ENCODE measurements at places on chromosomes 16 and 17. TPM values are rescaled to one million over a fixed set of nuclear protein-coding genes. Genes with fewer than 3 reads are reported as not detected.
A peak's percentile ranks its signal among the peaks of the same experiment; 100 is the strongest.

TNK1 gene
- 4.9 TPM for total RNA-seq

DNA sequence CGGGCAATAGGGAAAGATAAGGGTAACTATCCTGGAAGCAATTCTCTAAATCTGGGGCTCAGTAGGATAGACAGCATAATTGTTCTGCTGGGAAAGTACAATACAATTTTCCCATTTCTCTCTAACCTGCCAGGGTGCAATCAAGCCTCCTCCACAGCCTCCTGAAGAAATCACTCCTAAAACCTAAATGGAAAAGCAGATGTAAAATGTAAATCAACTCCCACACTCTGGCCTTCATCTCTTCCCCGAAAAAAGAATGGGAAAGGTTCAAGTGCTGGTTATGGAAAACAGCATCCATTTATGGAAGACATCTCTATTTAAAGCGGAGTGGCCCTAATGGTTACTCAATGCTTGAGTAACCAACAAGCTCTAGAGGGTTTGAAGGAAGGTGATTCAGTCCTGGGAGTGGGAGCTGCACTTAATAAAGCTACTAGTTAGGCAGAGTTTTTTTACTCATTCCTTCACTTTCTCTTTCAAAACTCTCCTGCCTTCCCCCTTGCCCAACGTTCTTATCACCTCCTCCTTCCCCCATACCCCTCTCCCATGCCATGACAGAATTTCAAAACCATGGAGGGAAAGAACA is 5.1 kb downstream of the MMD start:
- peaks cover 41% of the 10 kb centered on the region for H3K36me3 ChIP-seq
- H3K27me3 ChIP-seq = no peaks in the 10 kb centered on the region
- no peak for DNase-seq

DNA sequence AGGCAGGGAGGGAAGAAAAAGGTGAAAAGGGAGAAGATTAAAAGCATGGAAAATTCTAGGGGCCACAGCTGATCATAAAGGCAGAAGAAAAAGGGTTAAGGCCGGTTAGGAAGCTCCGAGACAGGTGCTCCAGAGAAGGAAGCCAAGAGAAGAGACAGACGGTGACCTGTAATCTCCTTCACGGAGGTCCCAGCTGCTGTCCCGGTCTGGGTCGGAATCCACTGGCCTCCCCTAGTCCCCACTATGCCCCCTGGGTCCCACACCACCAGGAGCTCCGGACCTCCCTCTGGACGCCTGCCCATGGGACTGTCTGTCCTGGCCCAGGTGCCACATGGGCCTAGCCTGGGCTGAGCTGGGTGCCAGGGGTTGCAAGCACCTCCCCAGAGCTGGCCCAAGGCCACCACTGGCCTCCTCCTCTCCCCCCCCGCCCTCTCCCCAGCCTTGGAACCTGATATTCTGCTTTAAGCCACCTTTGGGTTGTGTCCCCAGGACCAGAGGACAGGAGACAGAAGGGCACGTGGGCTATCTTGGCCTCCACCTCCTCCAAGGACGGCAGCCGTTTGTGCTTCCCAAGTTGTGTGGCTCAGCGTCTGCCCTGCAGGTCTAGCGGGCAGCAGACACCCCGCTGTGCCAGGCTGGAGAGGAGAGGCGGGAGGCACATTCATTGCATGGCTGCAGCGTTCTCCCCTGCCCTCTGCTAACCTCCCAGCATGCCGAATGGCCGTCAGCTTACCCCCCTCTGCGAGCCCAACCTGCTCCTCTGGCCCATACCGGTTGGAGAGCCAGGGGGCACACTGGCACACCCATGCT is 102.4 kb downstream of the ENGASE start:
- H3K27ac ChIP-seq = no peak overlapping the region
- no peaks in the 10 kb centered on the region for H3K36me3 ChIP-seq
- DNase-seq = no peak
- no peak overlapping the region for H3K4me3 ChIP-seq
- H3K4me1 ChIP-seq = no peaks in the 10 kb centered on the region
- peaks cover 4% of the 10 kb centered on the region for H3K27me3 ChIP-seq

TP53TG3C gene
- not detected for total RNA-seq

- no peaks in the 10 kb centered on the region for H3K27me3 ChIP-seq
- DNase-seq = peak; percentile 60
- peaks cover 28% of the 10 kb centered on the region for H3K36me3 ChIP-seq
- peak within 1 kb of the TSS; percentile 97 for H3K4me3 ChIP-seq
- peaks cover 35% of the 10 kb centered on the region for H3K4me1 ChIP-seq
These were observed at the start of gene TMEM106A for GRCh38 chr17:43211480-43212402. Gene TMEM106A, plus strand, starts transcription at chr17:43211875. Its CDS starts 1,167 bp downstream, at chr17:43213042.

GCGR gene
- total RNA-seq = not detected

- no peak overlapping the region for H3K4me3 ChIP-seq
- no peaks in the 10 kb centered on the region for H3K27me3 ChIP-seq
- peak overlapping the region; percentile 65 for H3K27ac ChIP-seq
These were observed 73.3 kb downstream of the MSI2 start for GRCh38 chr17:57329380-57330214.

TCAP gene
- total RNA-seq = 1.4 TPM

MATCAP1 gene
- total RNA-seq = 48.2 TPM

PDK2 gene
- total RNA-seq = 16.9 TPM

DNA sequence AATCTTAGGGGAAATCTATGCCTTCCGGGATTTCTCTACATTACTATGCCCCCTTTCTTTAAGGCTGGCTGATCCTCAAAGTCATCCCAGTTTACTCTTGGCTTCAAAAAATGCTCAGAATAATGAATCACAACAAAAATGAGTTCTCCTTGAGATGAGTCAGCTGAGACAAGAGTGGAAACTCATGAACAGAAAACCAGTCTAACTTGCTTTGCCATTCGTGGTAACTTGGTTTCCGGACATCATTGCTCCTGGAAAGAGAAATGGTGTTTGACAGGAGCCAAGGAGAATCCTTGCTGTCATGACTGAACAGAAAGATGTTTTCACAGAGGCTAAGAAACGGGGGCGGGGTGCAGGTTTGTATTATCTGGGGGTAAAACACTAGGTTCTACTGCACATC is 435.6 kb upstream of the DYNLRB2 start:
- DNase-seq = no peak
- H3K4me1 ChIP-seq = no peaks in the 10 kb centered on the region
- no peaks in the 10 kb centered on the region for H3K36me3 ChIP-seq
- no peak overlapping the region for H3K27ac ChIP-seq

GRIN2A gene
- not detected for total RNA-seq

MT3 gene
- total RNA-seq = 1.9 TPM

- peaks cover 7% of the 10 kb centered on the region for H3K36me3 ChIP-seq
- H3K27ac ChIP-seq = no peak overlapping the region
- H3K27me3 ChIP-seq = no peaks in the 10 kb centered on the region
- H3K4me1 ChIP-seq = no peaks in the 10 kb centered on the region
- DNase-seq = no peak
- H3K4me3 ChIP-seq = no peak overlapping the region
These were observed 43.8 kb downstream of the VAC14 start for GRCh38 chr16:70757183-70757582.

DNA sequence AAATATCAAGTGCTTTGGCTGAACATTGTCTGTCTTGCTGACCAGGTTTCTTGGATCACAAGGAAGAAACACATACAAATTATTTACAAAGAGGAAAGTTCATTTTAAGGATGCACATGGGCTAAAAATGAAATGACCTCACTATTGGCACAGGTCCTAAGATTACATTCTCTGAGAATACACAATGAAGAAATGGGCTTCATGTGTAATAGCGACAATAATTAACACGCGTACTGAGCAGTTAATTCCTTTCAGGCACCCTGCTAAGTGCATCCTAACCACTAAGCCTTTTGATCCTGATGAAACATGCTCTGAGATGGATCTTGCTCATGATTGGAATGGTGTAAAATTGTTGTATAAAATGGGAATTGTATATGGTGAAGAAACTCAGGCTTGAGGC is 429.0 kb downstream of the HS3ST4 start:
- no peaks in the 10 kb centered on the region for H3K36me3 ChIP-seq
- no peak overlapping the region for H3K4me3 ChIP-seq
- H3K27ac ChIP-seq = no peak overlapping the region
- H3K4me1 ChIP-seq = no peaks in the 10 kb centered on the region

GRCh38 chr17:7782240-7782639 is 51.8 kb upstream of the KDM6B start:
- H3K4me3 ChIP-seq = no peak overlapping the region
- H3K36me3 ChIP-seq = no peaks in the 10 kb centered on the region
- H3K4me1 ChIP-seq = no peaks in the 10 kb centered on the region
- DNase-seq = no peak
- peaks cover 12% of the 10 kb centered on the region for H3K27me3 ChIP-seq

DNA sequence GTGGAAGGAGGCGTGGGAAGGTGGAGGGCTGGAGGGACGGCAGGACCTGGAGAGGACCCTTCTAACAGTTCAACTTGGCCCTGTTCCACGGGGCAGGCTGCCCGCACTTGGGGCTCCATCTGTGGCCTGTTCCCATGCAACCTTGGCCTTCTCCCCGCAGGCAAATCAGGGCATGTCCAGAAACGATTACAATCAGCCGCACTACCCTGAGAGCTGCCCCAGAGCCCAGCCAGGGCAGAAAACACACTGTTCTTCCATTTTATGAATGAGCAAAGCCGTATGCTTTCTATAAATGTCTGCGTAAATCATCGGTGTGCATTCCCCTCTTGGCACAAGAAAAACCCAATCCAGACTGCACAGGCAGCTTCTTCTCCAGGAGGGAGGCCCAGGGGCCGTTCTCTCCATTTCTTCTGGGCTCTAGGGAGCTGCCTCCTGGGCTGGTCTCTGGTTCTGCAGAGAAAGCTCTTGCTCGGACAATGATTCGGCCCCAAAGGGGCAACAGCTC is 228.7 kb downstream of the SOX9 start:
- H3K4me3 ChIP-seq = no peak overlapping the region
- H3K27me3 ChIP-seq = no peaks in the 10 kb centered on the region
- no peaks in the 10 kb centered on the region for H3K36me3 ChIP-seq
- DNase-seq = no peak
- H3K4me1 ChIP-seq = no peaks in the 10 kb centered on the region
- no peak overlapping the region for H3K27ac ChIP-seq

DNA sequence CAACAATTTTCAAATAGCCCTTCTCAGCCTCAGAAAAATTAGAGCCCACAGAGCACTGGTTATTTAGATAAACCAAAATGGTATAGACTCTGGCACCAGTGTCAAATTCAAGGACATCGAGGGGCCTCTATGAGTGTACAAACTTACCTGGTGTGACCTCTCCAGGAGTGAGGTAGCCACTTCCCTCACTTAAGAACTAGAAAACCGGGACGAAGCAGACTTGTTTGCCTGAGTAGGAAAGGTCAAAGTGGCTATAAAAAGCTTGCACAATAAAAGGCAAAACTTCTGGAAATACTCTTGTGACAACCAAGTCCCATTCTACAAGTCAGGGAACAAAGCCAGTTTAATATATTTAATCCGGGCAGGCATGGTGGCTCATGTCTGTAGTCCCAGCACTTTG is 39.2 kb upstream of the PRSS54 start:
- no peak overlapping the region for H3K27ac ChIP-seq
- no peaks in the 10 kb centered on the region for H3K27me3 ChIP-seq
- H3K4me3 ChIP-seq = no peak overlapping the region

DNA sequence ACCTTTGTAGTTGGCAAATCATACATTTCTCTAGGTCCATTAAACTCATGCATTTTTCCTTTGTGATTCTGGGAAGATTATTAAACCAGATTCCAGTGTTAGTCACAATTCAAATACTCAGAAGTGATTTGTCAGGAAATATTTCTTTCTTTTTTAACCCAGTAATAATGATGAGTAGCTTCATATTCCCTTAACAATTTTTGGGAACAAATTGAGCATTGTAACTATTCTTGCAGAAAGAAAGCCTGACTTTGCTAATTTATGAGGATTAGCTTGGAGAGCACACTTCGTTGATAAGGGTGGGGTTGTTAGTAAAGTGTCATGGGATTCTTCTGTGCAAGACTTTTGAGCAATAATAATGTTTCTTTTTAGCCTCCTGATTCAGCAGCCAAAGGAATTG is 18.7 kb upstream of the KRT24 start:
- H3K27ac ChIP-seq = no peak overlapping the region
- H3K36me3 ChIP-seq = no peaks in the 10 kb centered on the region
- no peaks in the 10 kb centered on the region for H3K4me1 ChIP-seq
- H3K27me3 ChIP-seq = peaks cover 35% of the 10 kb centered on the region

- H3K27me3 ChIP-seq = no peaks in the 10 kb centered on the region
- no peak overlapping the region for H3K4me3 ChIP-seq
- H3K36me3 ChIP-seq = no peaks in the 10 kb centered on the region
- no peak overlapping the region for H3K27ac ChIP-seq
- no peaks in the 10 kb centered on the region for H3K4me1 ChIP-seq
These were observed 49.8 kb upstream of the ARHGAP44 start for GRCh38 chr17:12739500-12739899.

KRTAP9-4 gene
- total RNA-seq = not detected

GGT6 gene
- total RNA-seq = not detected

DNA sequence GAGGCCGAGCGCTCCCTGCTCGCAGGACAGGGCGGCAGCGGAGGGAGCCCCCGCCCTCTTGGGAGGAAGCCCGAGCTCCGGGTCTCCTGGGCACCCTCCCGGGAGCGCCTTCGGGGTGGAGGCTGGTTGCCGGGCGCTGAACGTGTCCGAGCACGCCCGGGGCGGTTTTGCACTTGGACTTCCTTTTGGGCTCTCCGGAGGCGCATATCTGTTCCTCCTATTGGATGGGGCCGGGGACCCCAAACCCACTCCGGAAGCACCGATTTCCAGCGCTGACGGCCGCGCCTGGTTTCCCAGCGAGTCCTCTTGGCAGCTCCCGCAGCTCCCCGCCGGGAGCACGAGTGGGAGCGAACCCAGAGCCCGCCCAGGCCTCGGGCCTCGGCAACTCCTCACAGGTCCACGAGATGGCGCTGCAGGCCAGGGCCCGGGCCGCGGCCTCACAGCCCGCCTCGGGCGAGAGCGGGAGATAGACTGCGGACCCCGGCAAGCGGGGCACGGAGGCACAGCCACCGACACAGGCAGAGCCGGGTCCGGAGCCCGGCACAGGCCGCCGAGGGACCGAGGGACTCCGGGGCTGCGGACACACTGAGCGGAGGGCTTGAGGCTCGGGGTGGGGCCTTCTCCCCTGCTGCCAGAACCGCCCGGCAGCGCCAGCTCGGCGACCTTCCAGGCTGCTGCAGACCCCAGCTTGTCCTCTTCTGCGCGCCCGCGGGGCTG is 12.7 kb downstream of the TBX2 start:
- no peaks in the 10 kb centered on the region for H3K36me3 ChIP-seq
- peak; percentile 69 for DNase-seq
- H3K27ac ChIP-seq = no peak overlapping the region
- H3K4me3 ChIP-seq = no peak overlapping the region
- H3K27me3 ChIP-seq = peaks cover 51% of the 10 kb centered on the region
- peaks cover 7% of the 10 kb centered on the region for H3K4me1 ChIP-seq

DNA sequence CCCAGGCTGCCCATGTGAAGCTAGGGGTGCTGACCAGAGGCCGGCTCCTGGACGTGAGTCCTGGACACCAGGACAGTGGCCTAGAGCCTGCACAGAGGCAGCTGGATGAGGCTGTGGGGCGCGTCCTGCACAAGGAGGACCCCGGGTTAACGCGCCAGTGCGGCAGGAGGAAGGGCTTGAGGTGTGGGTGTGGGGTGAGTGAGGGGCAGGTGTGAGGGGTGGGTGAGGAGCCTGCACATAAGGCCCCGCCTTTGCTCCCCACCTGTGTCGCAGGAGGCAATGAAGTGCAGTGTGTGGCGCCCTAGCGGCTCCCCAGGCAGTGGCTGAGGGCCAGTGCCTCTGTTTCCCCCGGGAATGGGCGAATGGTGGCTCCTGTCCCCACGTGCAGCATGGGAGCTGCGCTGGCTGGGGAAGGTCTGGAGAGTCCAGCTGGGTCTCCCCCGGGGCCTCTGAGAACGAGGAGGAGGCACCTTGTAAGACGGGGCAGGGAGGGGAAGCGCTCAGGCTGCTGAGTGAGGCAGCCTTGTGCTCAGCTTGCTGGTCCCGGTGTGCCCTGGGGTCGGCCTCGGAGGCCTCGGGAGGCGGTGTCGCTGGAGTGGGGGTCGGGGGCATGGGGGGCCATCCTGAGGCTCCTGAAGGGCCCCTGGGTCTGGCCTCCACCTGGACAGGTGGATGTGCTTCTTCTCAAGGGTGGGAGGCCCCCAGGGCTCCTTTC is 3.2 kb downstream of the CD7 start:
- no peak for DNase-seq
- H3K4me1 ChIP-seq = peaks cover 5% of the 10 kb centered on the region
- H3K27me3 ChIP-seq = no peaks in the 10 kb centered on the region
- peak overlapping the region; percentile 97 for H3K4me3 ChIP-seq
- H3K36me3 ChIP-seq = peaks cover 18% of the 10 kb centered on the region
